ENCODE measurements at places on chromosomes 5 and 9.

- peak; percentile 3 for DNase-seq
These were observed 1728.3 kb upstream of the CDH9 start for GRCh38 chr5:28766565-28767158.

DNA sequence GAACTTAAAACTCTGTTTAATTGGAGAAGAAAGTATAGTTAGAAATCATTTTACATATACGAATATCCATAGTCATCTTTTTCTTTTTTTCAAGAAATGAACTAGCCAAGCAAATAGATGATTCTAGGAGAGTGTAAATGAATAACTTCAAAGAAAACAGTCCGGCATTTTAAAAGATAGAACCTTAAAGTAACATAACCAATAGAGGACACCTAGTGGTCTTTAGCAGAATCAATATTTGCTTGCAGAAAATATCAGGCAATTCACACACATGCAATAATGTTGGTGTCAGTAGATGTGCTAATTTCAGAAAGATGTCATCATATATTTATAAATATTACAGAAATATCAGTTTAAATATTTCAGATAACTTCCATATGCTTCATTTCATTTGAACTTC, 57.1 kb downstream of the HCN1 start:
- DNase-seq = no peak

- no peak for DNase-seq
These were observed 103.0 kb downstream of the NPR3 start for GRCh38 chr5:32814141-32814540.

DNA sequence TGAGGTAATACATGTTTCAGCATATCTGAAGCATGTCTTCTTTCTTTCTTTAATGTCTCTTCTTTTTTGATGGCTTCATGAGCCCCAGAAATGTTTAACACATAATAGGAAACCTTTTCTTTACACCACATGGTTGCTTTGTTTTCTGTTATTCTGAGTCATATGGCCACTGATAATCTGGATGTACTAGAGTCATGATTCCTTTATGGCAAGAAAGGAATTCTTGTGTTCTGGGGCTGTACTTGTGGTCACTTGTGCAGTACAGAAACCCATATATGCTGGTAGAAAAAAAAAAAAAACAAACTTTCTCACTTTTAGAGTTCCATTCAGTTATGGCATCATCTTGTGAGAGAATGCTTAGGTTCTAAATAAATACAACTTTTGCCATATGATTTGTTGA, 1669.3 kb upstream of the CDH9 start:
- DNase-seq = no peak

DNA sequence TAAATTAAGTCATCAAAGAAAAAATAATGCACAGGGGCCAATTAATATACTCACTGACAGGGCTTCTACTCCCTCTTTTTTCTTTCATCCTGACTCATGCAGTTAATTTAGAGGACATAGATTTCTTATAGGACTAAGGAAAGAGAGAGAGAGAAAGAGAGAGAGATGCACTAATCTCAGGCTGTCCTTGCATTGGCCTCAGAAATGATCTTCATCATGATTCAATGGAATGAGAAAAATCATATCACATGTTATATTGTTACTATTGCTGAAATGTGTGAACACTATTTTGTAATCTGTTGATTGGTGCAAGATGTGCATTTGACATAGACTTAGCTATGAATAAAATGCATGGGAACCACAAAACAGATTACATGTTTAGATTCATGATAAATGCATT, 608.3 kb upstream of the NUDT12 start:
- no peak for DNase-seq

DNA sequence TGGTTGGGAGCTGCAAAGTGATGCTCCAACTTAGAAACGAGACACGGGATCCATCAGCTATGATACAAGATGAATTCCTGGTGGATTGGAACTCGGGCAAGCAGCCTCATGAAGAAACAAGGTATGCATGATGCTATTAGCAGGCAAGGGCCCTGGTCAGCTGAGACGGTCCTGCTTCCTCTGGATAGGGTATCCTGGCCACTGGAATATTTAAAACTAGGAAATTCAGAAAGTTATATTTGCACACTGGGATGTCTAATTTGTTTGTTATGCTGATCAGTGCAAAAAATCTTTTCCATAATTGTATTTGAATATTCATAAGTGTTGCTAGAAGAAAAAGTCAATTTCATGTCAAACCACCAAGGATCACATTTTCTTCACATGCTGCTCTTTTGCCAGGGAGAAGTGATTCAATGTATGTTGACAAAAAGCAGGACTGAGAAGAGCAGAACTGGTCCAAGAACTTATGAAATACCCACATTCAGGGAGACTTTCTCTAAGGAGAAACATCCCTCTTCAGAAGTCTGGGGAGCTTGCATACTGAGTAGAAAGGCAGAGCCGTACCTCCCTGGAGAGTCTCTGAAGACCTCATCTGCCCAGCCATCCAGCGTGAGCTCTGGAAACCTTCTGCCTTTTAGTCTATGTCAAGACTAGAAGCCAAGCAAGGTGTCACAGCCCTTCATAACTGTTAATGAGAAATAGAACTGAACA, 6.7 kb upstream of the NXNL2 start:
- no peak for DNase-seq

GRCh38 chr9:130542457-130543228, 36.7 kb upstream of the FUBP3 start:
- DNase-seq = no peak

GRCh38 chr9:125492719-125493118, 214.3 kb downstream of the MAPKAP1 start:
- DNase-seq = no peak

GRCh38 chr5:79640571-79641055, 28.4 kb downstream of the TENT2 start:
- no peak for DNase-seq

DNA sequence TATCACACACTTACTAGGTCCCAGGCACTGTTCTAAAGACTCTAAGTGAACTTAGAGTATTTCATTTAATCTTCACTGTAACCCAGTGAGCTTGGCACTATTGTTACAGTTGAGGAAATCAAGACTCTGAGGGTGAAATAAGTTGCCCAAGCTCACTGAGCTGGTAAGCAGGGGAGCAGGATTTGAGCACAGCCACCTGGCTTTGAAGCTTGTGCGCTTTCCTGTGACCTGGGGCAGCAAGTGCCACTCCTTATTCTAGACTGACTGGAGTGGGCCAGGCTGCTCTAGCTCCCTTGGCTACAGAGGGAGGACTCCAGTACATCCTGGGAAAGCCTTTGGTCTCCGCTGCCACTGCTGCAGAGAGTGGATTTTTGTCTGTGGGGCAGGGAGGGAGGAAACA, 50.0 kb downstream of the RGS3 start:
- DNase-seq = no peak

DNA sequence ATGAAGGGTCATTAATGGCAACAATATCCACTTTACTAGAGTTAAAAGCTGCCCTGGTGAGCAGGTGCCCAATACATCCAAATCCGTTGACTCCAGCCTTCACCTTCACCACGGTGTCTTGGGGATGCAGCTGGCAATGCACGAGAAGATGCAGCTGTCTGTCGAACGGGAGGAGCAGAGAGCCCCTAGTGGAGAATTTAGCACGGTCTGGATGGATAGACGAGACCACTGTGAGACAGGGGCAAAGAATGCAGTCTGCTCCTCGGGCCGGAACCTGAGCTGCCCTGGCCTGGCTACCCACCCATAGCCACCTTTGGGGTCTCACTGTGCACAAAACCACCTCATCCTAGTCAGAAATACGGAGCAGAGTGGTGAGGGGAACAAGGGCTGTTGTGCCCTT, 35.1 kb downstream of the ADRA1B start:
- no peak for DNase-seq

DNA sequence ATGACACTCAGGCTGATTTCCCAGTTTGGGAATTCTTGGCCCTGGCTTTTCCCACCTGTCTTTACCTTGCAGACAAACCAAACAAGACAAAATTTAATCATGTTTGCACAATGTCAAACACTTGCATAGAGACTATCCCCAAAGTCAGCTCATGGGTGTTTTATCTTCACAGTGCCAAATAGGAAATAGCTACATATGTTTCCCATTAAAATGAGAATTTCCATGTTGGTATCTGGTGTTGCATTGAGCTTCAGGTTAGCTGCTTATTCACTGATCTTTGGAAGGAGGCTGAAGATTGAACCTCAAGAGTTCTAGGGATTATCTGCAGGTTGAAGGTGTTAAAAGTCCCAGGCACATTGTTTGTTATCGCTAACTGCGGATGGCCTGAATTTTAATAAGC, 19.5 kb downstream of the MAP1B start:
- no peak for DNase-seq

- DNase-seq = no peak
These were observed 677.6 kb downstream of the SEMA5A start for GRCh38 chr5:8868283-8868682.

DNA sequence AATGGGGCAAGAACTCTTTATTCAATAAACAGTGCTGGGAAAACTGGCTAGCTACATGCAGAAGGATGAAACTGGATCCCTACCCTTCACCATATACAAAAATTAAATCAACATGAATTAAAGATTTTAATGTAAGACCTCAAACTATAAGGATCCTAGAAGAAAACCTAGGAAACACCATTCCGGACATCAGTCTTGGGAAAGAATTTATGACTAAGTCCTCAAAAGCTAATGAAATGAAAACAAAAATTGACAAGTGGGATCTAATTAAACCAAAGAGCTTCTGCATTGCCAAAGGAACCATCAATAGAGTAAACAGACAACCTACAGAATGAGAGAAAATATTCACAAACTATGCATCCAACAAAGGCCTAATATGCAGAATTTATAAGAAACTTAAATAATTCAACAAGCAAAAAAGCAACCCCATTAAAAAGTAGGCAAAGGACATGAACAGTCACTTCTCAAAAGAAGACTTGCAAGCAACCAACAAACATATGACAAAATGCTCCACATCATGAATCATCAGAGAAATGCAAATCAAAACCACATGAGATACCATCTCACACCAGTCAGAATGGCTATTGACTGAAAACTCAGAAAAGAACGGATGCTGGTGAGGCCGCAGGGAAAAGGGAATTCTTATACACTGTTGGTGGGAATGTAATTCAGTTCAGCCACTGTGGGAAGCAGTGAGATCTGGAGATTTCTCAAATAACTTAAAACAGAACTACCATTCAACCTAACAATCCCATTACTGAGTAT, 104.3 kb upstream of the MAP3K1 start:
- peak; percentile 73 for DNase-seq

GRCh38 chr5:93017849-93018248, 563.2 kb downstream of the NR2F1-AS1 start:
- peak; percentile 35 for DNase-seq
